ENCODE measurements at places on chromosomes 3 and 15. TPM values are rescaled to one million over a fixed set of nuclear protein-coding genes. Genes with fewer than 3 reads are reported as not detected.

The SEMA3B gene
- 7.1 TPM for total RNA-seq

The ISG20 gene
- total RNA-seq: 39.7 TPM

The GOLGA8G gene
- total RNA-seq: not detected

The MUSTN1 gene
- total RNA-seq: not detected

The KLF13 gene
- 74.5 TPM for total RNA-seq

The RAP2B gene
- 8.7 TPM for total RNA-seq

The NAALADL2 gene
- total RNA-seq: 0.18 TPM

The PRR20G gene
- not detected for total RNA-seq
